ENCODE measurements at places on chromosomes 3 and 15.

DNA sequence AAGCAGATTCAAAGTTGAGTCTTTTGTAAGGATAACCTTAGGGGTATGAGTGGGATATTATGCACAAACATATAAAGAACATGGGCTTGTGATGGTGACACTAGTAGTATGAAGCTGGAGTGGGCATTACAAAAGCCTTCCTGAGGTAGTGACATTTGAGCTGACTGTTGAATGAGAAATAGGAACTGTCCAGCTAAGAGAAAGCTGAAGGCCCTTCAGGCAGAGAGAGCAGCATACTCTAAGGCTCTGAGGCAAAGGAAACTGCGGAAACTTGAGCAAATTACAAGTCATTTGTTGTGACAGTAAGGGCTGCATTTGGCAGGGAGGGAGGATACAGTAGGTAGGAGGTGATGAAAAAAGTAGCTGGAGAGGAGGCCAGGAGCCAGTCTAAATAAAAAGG, 190.7 kb upstream of the CD96 start:
- DNase-seq, result no peak

DNA sequence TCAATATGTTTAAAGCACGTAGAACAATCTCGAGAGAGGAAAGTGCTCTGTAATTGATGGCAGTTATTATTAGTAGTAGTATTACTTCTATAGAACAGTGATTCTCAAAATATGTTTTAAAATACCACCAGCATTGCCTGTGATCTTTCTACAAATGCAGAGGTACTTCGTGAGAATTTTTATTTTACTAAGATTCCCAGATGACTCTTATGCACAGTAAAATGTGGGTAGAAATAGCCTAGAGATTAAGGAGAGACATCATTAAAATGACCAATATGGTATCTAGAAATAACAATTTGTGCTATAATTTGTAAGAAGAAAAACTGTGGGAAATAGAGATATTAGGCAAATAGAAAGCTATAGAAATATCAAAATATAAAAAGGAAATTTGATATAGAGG, 157.9 kb downstream of the SUCNR1 start:
- DNase-seq, result no peak

DNA sequence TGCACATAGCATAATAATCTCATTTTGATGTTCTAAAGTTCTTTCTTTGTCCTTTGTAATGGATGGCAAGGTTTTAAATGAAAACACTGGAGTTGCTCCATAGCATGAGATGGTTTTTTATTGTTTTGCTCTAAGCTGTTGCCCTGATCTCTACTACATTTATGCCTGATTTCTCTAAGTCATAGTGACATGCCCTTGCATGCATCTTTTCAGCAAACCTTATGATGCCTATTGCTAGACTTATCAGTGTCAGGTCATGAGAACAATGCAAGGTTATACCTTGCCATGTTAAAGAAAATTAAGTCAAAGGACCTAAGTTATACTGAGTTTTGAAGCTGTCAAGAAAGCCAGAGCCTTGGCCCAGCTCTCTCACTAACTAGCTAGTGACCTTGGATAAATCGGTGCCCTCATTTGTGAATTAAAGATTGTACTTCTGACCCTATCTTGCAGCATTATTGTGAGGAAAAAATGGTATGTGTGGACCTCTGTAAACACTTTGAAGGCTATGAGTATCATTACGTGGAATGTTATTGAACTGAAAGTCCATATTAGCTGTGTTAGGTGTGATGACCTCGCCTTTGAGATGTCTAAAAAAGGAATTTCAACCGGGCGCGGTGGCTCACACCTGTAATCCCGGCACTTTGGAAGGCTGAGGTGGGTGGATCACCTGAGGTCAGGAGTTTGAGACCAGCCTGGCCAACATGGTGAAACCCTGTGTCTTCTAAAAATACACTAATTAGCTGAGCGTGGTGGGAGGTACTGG, 256.4 kb upstream of the UBE2E1 start:
- DNase-seq, result no peak

DNA sequence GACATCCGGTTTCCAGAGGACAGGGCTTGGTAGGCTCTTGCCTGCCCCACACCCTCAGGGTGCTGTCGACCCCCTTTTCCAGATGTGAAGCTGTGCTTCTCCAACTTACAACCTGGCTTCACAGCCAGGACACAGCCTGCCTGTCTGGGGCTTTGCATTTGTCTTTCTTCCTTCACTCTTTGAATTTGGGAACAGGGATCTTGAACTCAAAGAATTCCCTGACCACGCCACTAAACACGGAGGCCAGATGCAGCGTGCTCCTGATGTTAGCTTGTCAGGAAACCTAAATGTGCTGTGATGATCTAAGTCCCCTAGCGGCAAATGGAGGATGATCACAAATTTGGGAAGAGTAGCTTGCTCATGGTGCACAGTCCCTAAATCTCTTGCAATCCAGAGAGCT, 244.8 kb upstream of the RGMA start:
- DNase-seq, result no peak

GRCh38 chr3:79881431-79881830, 113.6 kb upstream of the ROBO1 start:
- no peak for DNase-seq

DNA sequence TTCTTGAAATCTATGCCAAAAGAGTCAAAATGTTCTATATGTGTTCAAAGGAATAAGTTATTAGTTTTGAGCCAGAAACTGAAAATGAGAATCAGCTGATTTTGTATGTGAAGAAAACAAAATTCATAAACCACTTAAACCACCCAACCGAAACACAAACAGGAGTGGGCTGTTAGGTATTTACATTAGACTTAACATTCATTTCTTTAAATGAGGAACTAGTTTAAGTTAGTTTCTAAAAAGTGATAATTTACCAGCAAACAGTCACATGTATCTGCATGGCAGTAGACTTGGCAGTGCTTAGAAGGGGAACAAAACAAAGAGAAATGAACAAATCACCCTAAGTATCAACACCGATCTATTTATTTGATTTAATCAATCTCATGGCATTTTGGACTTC, 128.0 kb downstream of the GMNC start:
- no peak for DNase-seq

GRCh38 chr3:188153437-188154013, 432 bp upstream of the LPP start:
- DNase-seq, result peak; percentile 20

GRCh38 chr3:133987948-133988484, 41.7 kb downstream of the SLCO2A1 start:
- DNase-seq, result no peak

GRCh38 chr15:65416845-65417416, 5.8 kb downstream of the IGDCC4 start:
- DNase-seq, result no peak

DNA sequence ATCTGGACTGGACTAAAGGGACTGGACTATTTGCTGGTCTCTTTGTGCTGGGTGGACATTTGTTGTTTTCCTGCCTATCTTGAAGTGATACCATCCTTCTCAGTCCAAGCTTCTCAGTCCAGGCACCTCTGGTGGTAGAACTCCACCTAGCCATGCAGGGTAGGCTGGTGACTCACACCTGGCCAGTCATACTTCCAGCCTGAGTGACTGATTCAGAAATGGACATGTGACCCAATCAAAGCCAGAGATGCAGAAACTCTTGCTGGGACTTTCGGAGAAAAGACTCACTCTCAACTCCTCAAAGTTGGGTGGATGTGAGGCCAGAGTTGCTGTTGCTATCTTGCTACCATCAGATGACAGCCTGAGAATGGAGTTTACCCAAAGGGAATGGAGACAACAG, 5.6 kb upstream of the ASB14 start:
- no peak for DNase-seq

- DNase-seq, result no peak
Measured at GRCh38 chr15:68375191-68375631, 56.8 kb downstream of the ITGA11 start.

DNA sequence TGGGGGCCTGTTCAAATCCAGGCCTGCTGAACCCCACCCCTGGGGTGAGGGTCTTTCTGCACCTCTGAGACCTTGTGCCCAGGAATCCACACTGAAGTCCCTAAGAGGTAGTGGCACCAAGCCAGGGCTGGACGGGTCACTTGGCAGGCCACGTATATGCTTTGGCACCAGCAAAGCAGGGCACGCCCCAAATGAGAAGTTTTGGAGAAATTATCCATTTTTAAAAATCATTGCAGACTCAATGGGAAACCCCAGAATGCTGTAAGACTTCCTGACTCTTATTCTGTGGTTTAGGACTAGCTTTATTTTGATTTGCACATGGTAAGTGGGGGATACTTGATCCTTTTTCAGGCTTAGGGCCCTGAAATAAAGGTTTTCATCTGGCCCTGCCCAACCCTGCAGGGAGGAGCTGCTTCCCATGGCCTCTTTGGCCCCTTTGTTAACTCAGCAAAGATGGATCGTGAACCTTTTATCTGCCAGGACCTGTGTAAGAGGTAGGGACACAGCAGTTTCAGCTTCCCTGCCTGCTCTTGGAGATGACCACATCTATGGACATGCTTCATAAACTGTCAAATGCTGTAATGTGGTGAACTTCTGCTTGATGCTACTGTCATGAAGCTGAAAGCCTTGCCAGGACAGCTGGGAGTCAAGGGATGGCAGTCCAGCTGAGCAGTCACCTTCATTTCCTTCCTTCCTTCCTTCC, 88.0 kb downstream of the HMG20A start:
- DNase-seq, result no peak

DNA sequence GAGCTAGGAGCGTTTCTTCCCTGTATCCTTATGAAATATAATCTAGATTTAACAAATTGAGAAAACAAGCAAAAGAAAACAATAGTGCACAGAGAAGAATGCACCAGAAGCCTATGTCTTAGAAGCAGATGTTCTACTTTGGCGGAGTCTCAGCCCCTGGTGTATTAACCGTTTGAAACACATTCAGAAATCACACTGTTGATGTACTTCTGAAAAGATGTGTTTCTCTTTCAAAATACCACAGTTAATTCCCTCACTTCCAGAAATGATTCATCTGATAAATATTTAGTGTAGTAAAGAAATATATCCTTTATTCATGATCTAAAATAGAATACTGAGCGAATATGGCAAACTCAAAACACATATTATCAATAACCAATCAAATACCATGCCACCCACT, 77.7 kb downstream of the CBLB start:
- no peak for DNase-seq

GRCh38 chr3:141783632-141784031, 20.4 kb downstream of the GRK7 start:
- DNase-seq, result no peak
